Gastrocnemius medialis (tissue), 4 donors: ENCODE measurements at places on chromosomes 1 and 21. TPM values are rescaled to one million over a fixed set of nuclear protein-coding genes. Genes with fewer than 3 reads are reported as not detected.

- no peak for DNase-seq
These were observed 18.4 kb downstream of the COL18A1 start for GRCh38 chr21:45423201-45423955.

Gene DPH5
- 9.4 TPM for total RNA-seq

DNA sequence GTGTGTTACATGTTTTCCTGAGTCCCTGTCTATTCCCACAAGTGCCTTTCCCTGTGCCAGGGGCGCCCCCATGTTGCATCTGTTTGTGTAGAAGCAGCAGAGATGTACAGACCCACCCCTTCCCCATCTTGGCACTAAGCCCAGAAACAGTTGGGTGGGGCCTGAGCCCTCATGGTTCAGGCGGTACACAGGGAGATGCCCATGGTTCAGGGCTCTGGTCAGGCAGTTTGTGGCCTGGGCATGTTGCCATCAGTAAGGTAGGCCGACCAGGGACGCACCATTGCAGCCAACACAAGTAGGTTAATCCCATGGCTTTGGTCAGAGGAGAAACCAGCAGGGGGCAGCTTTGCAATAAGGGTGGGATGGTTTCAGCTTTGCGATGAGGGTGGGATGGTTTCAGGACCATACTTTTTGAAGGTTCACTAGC is 914 bp upstream of the ADGRB2 start:
- DNase-seq: no peak

DNA sequence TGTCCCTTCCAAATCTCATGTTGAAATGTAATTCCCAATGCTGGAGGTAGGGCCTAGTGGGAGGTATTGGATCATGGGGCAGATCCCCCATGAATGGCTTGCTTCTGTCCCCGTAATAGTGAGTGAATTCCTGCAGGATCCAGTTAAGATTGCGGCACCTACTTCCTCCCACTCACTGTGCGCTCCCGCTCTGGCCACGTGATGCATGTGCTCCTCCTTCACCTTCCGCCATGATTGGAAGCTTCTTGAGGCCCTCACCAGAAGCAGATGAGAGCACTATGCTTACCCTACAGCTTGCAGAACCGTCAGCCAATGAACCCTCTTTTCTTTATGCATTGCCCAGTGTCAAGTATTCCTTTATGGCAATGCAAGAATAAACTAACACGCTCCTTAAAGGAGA is 14.9 kb upstream of the RAB3GAP2 start:
- no peak for DNase-seq
